Right ventricle myocardium inferior (tissue), 1 donor: ENCODE measurements at places on chromosomes 2 and 18. TPM values are rescaled to one million over a fixed set of nuclear protein-coding genes. Genes with fewer than 3 reads are reported as not detected.

The TEX44 gene
- not detected for total RNA-seq

The VSNL1 gene
- total RNA-seq, result 10.4 TPM

The ARHGAP28 gene
- total RNA-seq, result 1.1 TPM

The AMMECR1L gene
- 10.5 TPM for total RNA-seq

The TMEM214 gene
- total RNA-seq, result 32.7 TPM

DNA sequence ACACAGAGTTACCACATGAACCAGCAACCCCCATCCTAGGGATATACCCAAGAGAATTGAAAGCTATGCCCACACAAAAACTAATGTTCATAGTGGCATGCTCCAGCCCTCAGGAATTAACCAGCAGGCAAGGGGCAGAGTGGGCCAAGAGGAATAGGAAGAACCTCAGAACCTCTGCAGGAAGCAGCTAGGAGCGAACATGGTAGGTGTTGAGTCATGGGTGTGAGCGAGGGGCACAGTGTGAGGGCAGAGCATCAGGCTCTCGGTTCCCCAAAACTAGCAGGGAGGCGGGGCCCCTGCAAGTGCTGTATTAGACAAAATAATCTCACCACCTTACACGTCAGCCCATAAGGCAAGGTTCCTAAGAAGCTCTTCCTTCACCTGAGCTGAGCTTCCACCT, 5.6 kb upstream of the RUFY4 start:
- DNase-seq, result no peak

DNA sequence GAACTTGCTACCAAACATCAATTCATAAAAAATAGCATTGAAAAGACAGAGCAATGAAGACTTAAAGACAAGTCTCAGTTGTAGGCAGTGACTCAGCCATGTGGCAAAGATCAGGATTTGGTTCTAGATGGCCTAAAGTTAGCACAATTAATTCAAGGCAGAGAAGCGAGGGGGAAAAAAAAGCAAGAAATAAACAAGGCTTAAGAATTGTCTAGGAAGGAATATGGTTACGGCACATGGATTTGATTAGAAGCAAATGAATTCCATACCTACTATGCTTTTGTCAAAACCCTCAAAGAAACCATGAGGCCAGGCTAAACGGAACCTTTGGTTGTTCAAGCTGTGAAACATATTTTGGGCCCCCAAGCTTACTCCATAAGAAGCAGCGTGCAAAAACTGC, 362.2 kb upstream of the KCNH7 start:
- DNase-seq, result no peak

DNA sequence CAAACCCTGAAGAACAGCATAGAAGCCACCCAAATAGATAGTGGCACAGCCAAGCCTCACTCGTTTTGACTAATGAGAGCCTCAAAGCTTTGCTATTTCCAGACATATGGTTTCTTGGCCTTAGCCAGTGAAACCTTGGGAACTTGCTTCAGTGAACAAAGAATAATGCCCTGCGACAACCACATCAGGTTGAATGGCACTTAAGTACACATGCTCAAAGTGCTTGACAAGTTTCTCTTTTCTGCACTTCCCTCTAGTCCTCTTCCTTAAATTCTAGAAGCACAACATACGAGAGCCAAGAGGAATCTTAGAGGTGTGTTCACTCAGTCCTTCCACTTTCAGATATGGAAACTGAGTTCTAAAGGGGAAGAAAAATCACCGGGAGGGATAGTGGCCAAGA, 258.3 kb downstream of the HAUS1 start:
- DNase-seq, result no peak

- no peak for DNase-seq
Measured at GRCh38 chr18:40935423-40935822, 1019.6 kb upstream of the PIK3C3 start.

DNA sequence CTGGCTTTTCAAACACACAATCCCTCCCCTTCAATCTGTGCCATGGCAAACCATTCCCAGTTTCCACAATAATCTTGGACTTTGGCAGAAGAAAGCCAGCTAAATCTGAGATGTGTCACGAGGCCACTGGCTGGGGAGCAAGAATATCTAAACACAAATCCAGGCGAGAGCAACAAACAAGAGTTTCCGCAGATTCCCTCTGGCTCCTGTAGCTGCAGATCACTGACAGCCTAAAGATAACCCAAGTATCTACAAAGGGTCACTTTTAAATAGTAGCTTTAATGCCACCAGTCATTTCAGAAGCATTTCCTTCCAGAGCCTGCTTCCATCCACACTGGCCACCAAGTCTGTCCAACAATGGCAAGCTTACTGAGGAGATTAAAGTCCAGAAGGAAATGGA, 86.9 kb downstream of the ACVR1 start:
- DNase-seq, result no peak

DNA sequence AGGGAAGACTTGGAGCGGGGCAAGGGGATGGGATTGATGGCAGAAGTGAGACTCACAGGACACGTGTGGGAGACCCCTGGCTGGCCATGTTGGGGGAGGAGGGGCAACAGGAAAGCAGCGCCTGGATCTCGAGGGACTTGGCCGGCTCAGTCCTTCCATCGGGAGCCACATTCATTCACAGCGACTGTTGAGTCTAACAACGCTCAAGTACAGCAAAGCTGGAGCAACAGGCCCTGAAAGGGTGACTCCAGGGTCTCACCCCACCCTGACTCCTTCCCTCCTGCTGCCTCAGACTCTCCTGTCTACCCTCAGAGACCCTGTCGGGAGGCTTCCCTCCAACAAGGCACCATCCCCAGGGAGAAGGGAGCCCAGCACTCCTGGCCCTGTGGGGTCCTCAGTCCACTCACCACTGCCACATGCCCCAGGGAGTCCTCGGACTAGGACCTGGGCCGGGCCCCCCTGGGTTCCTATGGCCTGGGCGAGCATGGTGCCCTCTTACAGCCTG, 14.8 kb upstream of the ALPI start:
- DNase-seq, result no peak

DNA sequence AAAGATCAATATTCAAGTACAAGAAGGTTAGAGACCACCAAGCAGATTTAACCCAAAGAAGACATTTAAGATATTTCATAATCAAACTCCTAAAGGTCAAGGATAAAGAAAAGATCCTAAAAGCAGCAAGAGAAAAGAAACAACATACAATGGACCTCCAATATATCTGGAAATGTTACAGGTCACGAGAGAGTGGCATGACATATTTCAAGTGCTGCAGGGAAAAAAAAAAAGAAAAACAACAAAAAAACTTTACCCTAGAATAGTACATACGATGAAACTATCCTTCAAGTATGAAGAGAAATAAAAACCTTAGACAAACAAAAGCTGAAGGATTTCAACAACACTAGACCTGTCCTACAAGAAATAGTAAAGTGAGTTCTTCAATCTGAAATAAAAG, 91.5 kb upstream of the CD226 start:
- no peak for DNase-seq

- DNase-seq, result no peak
Measured at GRCh38 chr2:58378152-58378551, 137.0 kb upstream of the FANCL start.
